CD14-positive monocyte (primary cell): ENCODE measurements at places on chromosomes 5 and 9.

GRCh38 chr9:110283751-110284150 is 27.4 kb upstream of the TXN start:
- no peaks in the 10 kb centered on the region for H3K27me3 ChIP-seq
- DNase-seq = no peak
- H3K27ac ChIP-seq = no peak overlapping the region
- H3K36me3 ChIP-seq = no peaks in the 10 kb centered on the region
- peaks cover 16% of the 10 kb centered on the region for H3K4me1 ChIP-seq

- no peak overlapping the region for H3K4me3 ChIP-seq
- no peaks in the 10 kb centered on the region for H3K36me3 ChIP-seq
- no peaks in the 10 kb centered on the region for H3K27me3 ChIP-seq
- no peak for DNase-seq
- H3K4me1 ChIP-seq = peaks cover 6% of the 10 kb centered on the region
These were observed 79.4 kb downstream of the ESM1 start for GRCh38 chr5:54905942-54906537.

- no peaks in the 10 kb centered on the region for H3K36me3 ChIP-seq
- H3K27me3 ChIP-seq = no peaks in the 10 kb centered on the region
- no peaks in the 10 kb centered on the region for H3K4me1 ChIP-seq
- H3K27ac ChIP-seq = no peak overlapping the region
- no peak overlapping the region for H3K4me3 ChIP-seq
These were observed 336.1 kb upstream of the EFNA5 start for GRCh38 chr5:108006791-108007190.

- DNase-seq = peak; percentile 20
- H3K4me1 ChIP-seq = peaks cover 60% of the 10 kb centered on the region
- peak overlapping the region; percentile 94 for H3K27ac ChIP-seq
- peaks cover 7% of the 10 kb centered on the region for H3K36me3 ChIP-seq
These were observed 114.8 kb downstream of the RGS3 start for GRCh38 chr9:113578279-113578865.

DNA sequence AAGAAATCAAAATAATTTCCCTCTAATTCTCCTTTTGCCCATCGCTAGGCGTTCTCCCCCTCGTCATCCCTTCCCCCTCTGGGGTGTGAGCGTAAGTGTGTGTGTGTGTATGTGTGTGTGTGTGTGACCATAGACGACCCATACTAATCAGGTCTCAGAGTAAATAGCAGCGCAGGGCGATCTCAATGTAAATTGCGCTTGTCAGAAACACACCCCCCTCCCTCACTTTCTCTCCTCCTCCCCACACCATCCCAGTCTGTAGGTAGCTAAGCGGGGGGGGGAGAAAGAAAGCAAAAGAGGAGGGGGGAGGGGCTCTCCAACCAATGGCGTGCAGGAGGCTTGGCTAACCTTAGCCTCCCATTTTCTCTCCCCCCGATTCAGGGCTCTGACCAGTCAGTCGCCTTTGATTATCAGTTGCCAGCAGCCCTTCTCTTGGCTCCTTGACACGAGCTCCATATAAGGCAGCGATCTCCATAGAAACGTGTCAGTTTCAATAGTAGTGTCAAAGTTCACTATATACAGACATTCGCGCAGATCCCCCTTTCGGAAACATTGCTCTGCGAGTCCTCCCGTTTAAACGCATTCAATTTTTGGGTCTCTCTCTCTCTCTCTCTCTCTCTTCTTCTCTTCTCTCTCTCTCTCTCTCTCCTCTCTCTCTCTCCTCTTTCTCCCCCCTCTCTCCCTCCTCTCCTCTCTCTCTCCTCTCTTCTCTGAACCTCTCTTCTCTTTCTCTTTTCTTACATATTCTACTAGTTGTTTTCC is at the start of gene NR2F1:
NR2F1 (plus strand) TSS at position 546 of the 762 bp plus-strand sequence. CDS start 1,802 bp downstream, outside the sequence.
- H3K27me3 ChIP-seq = peaks cover 88% of the 10 kb centered on the region
- no peak within 1 kb of the TSS for H3K4me3 ChIP-seq
- peaks cover 53% of the 10 kb centered on the region for H3K4me1 ChIP-seq
- H3K27ac ChIP-seq = no peak within 1 kb of the TSS
- no peaks in the 10 kb centered on the region for H3K36me3 ChIP-seq

GRCh38 chr9:131404581-131404980 is 10.7 kb downstream of the PRRC2B start:
- peaks cover 11% of the 10 kb centered on the region for H3K36me3 ChIP-seq
- peak overlapping the region; percentile 73 for H3K27ac ChIP-seq
- no peaks in the 10 kb centered on the region for H3K27me3 ChIP-seq
- no peak for DNase-seq
- H3K4me1 ChIP-seq = peaks cover 48% of the 10 kb centered on the region

DNA sequence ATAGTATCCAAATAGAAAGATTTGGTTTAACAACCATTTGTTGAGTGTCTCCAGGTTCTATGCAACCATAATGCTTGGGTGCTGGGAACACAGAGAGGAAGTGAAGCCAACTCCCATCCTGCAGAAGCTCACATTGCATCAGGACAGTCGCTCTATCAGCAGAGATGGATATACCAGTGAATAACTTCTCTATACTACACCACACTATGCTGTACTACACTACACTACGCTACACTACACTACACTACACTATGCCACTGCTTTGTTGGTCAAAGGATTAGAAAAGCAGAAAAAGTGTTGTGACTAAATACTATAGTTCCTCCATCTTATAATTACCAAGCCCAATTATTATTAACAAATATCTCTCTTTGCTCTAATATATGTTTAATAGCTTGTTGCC is 89.2 kb upstream of the PRRC1 start:
- H3K36me3 ChIP-seq = no peaks in the 10 kb centered on the region
- H3K27ac ChIP-seq = no peak overlapping the region
- no peaks in the 10 kb centered on the region for H3K27me3 ChIP-seq
- H3K4me1 ChIP-seq = no peaks in the 10 kb centered on the region

DNA sequence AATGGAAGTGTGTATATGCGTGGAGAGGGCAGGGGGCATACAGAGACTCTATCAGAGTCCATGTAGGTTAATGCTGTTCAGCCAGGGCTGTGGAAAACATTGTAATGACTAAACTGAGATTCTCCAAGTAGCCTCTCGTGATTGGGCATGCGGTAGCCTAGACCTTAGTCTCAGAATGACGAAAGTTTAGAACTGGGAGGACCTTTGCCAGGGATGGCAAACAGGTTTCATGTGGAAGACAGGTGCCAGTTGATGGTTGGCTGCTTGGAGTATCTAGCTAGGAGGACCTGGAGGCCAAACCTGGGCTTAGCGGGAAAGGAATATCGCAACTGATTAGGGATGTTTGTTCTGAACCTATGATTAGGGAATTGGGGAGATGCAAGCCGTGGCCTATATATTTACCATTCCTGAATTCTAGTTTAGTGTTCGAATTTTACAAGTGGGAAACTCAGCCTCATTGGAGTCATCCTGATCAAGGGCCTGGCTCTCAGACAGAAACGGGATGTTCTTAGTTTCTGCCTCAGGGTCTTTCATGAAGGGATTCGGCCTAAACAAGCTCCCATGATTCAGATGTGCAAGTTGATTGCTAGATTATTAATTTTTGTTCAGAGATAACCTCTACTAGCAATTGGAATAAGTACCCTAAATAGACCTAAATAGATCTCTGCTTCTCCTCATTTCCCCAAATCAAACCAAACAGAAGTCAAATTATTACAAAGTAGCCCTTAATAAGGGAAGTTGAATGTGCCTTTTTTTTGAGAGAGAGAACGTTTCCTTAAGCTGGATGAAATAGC is 26.8 kb upstream of the TJP2 start:
- no peaks in the 10 kb centered on the region for H3K36me3 ChIP-seq
- H3K27me3 ChIP-seq = no peaks in the 10 kb centered on the region
- no peak overlapping the region for H3K27ac ChIP-seq
- DNase-seq = no peak
- peaks cover 3% of the 10 kb centered on the region for H3K4me1 ChIP-seq
